Esophagus squamous epithelium (tissue), 5 donors: ENCODE measurements at places on chromosomes 16 and 17.

DNA sequence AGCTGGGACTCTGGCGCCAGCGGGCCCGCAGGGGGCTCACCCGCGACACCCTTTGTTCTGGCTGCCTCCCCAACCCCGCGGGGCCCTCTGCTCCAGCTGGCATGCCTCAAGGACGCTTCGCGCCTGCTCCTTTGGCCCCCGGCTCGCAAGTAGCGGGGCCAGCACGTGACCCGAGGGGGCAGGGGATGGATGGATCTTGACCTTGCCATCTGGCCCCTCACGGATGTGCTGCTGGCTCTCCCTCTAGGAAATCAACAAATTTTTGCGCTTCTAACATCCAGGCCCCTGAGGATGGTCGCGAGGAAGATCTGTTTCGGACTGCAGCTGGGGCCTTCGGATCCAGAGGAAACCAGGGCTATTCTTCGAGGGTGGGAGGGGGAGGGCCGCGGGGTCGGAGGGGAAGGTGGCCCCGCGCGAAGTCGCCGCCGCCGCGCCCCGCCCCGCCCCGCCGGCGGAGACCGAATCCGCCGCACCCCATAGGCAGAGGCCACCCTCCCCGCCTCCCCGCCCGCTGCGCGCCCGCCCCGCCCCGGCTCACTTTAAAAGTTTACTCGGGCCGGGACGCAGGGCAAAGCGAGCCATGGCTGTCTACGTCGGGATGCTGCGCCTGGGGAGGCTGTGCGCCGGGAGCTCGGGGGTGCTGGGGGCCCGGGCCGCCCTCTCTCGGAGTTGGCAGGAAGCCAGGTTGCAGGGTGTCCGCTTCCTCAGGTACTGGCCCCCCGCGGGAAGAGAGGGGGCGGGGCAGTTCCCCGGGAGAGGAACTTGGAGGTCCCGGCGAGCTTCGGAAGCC is at the start of gene ACSF2:
Gene ACSF2 (plus strand): TSS at position 537 of the 790 bp plus-strand sequence. CDS start 44 bp downstream, at position 581.
- peak within 1 kb of the TSS; percentile 42 for H3K4me3 ChIP-seq
- peak; percentile 38 for DNase-seq
- no peaks in the 10 kb centered on the region for H3K27me3 ChIP-seq

GRCh38 chr16:78163772-78164670 is 64.6 kb downstream of the WWOX start:
- no peak for DNase-seq
- no peaks in the 10 kb centered on the region for H3K4me1 ChIP-seq
- H3K36me3 ChIP-seq: no peaks in the 10 kb centered on the region
- no peak overlapping the region for H3K4me3 ChIP-seq
- H3K27ac ChIP-seq: no peak overlapping the region

DNA sequence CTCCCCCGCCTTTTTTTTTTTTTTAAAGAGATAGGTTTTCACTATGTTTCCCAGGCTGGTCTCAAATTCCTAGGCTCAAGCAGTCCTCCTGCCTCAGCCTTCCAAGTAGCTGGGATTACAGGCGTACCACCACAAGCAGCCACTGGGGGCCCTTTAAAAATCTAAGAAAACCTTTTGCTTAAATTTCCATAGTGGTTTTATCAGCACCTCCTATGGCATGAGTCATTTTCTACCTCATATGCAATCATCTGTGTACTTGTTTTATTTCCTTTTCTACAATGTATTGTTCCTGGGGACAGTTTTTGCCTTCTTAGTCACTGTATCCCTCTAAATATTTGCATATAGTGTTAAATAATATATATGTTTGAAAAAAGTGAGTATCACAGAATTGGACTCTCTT is 29.2 kb downstream of the GNA13 start:
- H3K27ac ChIP-seq: peak overlapping the region; percentile 41
- H3K36me3 ChIP-seq: no peaks in the 10 kb centered on the region
- H3K4me1 ChIP-seq: peaks cover 68% of the 10 kb centered on the region
- no peak overlapping the region for H3K4me3 ChIP-seq

- peaks cover 33% of the 10 kb centered on the region for H3K36me3 ChIP-seq
- H3K27ac ChIP-seq: no peak overlapping the region
- H3K4me1 ChIP-seq: peaks cover 16% of the 10 kb centered on the region
- H3K4me3 ChIP-seq: no peak overlapping the region
- H3K27me3 ChIP-seq: peaks cover 6% of the 10 kb centered on the region
- DNase-seq: no peak
Measured at GRCh38 chr17:7700510-7700909, 4.5 kb upstream of the EFNB3 start.

GRCh38 chr17:265718-266117 is 84.3 kb upstream of the DOC2B start:
- H3K4me1 ChIP-seq: peaks cover 8% of the 10 kb centered on the region
- H3K4me3 ChIP-seq: no peak overlapping the region
- H3K27me3 ChIP-seq: no peaks in the 10 kb centered on the region
- H3K36me3 ChIP-seq: no peaks in the 10 kb centered on the region
- no peak for DNase-seq

GRCh38 chr17:78176548-78177025 is 8.2 kb downstream of the SYNGR2 start:
- peak overlapping the region; percentile 98 for H3K27ac ChIP-seq
- no peak for DNase-seq
- H3K27me3 ChIP-seq: no peaks in the 10 kb centered on the region
- no peaks in the 10 kb centered on the region for H3K36me3 ChIP-seq

DNA sequence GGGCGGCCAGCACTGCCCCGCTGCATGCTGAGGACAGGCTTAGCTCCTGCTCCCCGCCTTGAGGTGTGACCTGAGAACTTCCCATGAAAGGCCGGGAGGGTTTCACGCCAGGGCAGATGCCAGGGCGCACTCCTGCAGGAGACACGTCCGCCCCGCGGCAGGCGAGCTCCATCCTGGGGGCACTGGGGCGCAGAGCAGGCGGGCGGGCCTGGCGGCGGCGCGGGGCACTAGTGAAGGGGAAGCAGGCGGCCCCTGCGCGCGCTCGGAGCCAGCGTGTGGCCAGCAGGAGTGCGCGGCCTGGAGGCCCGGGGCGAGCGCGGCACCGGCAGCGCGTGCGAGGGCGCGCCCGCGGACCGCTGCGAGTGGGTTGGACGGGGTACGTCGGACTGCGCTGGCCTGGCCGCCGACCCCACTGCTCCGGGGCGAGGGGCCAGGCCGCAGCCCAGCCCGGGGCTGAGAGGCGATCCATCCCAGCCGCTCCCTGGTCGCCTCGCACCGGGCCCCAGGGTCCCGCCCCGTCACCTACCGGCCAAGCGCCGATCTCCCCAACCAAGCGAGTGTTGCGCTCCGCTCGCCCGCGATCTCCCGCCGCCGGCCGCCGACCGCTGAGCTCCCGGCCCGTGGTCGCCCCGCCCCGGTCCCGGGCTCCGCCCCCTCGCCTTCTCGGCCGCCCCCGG is at the start of gene MAP3K14:
Gene MAP3K14 (minus strand): TSS at position 587 of the 677 bp plus-strand sequence. CDS start 26,275 bp downstream, outside the sequence.
- no peak for DNase-seq
- H3K27me3 ChIP-seq: no peaks in the 10 kb centered on the region
- peak within 1 kb of the TSS; percentile 99 for H3K27ac ChIP-seq
- H3K4me1 ChIP-seq: peaks cover 75% of the 10 kb centered on the region
- no peaks in the 10 kb centered on the region for H3K36me3 ChIP-seq
- H3K4me3 ChIP-seq: peak within 1 kb of the TSS; percentile 56

GRCh38 chr16:4318451-4318910 is 2.6 kb downstream of the GLIS2 start:
- H3K27ac ChIP-seq: no peak overlapping the region
- no peak overlapping the region for H3K4me3 ChIP-seq
- H3K27me3 ChIP-seq: no peaks in the 10 kb centered on the region
- H3K36me3 ChIP-seq: no peaks in the 10 kb centered on the region
- DNase-seq: no peak
- peaks cover 96% of the 10 kb centered on the region for H3K4me1 ChIP-seq

DNA sequence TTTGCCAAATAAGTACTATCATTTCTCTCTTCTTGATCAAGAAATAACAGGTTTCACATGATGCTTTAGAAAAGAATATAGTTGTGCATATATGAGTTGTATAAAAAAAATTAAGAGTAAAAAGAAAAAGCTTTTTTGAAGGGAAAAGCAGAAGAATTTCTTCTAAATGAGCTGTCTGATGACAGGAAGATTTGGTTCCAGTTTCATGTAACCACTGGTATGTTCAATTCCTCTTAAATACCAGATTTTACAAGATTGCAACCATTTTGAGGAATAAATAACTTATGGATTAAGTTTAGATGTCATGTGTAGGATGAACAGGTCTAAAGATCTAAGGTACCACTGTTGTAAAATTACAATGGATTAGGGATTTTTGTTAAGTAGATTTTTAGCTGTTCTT is 45.0 kb downstream of the VMP1 start:
- peaks cover 9% of the 10 kb centered on the region for H3K36me3 ChIP-seq
- H3K27me3 ChIP-seq: no peaks in the 10 kb centered on the region
- no peak for DNase-seq
- H3K4me3 ChIP-seq: no peak overlapping the region
- peaks cover 23% of the 10 kb centered on the region for H3K4me1 ChIP-seq

- H3K27me3 ChIP-seq: no peaks in the 10 kb centered on the region
- no peaks in the 10 kb centered on the region for H3K36me3 ChIP-seq
- H3K4me3 ChIP-seq: peak overlapping the region; percentile 34
- H3K27ac ChIP-seq: peak overlapping the region; percentile 80
- H3K4me1 ChIP-seq: peaks cover 46% of the 10 kb centered on the region
Measured at GRCh38 chr17:34255381-34255732, 272 bp downstream of the CCL2 start.

DNA sequence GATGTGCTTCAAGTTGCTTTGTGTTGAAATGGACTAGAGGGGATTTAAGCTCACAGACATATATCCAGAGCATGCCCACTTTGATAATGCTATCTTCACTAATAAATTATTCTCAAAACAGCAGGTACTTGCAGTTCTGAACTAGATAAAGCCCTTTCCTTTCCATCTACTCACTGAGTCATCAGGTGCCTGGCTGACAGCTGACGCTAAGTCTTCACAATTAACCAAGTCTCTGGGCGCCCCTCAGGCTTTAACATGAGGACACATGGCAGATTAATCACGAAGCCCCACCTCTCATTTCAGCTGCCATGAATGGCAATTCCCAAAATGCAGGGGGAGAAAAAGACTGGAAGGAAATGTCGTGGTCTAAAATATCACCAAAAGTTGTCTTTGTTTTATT is 29.5 kb upstream of the CRISPLD2 start:
- H3K27ac ChIP-seq: no peak overlapping the region
- no peak for DNase-seq
